ENCODE measurements at places on chromosomes 16 and 17.

GRCh38 chr16:11183951-11184350 lies 72.1 kb downstream of the SOCS1 start:
- no peak for DNase-seq

DNA sequence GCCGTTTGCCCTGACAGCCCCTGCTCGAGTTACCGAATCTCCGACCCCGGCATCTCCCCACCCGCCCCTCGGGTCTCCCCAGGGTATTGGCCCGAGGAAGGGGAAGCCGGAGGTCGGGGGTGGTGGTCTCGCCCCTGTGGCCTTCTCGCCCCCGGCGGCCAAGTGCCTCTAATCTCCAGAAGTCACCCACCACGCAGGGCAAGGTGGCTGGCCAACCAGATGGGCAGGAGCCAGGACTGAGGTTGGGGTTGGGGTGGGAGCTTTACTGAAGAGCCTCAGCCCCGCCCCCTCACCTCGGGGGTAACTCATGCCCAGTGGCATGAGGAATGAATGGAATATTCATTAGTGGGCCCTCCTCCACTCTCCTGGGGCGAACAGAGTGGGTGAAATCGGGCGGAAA lies 637 bp downstream of the DHRS11 start:
- no peak for DNase-seq

DNA sequence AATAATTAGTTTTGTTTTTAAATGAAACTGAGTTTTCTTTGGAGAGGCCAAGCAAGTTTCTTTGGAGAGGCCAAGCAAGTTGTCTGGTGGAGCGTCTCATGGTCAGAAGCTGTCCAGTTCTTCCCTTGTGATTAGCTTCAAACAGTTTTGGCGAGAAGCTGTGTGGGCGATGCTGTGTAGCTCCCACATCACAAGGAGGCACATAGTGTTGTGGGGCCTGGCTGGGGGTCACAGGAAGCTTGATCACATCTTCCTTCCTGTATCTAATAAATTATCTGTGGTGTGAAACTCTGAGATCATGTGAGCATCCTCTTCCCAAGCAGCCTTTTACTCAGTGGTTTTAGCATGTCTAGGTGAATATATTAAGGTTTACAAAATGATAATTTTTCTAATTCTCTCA lies 33.9 kb downstream of the SPECC1 start:
- no peak for DNase-seq

DNA sequence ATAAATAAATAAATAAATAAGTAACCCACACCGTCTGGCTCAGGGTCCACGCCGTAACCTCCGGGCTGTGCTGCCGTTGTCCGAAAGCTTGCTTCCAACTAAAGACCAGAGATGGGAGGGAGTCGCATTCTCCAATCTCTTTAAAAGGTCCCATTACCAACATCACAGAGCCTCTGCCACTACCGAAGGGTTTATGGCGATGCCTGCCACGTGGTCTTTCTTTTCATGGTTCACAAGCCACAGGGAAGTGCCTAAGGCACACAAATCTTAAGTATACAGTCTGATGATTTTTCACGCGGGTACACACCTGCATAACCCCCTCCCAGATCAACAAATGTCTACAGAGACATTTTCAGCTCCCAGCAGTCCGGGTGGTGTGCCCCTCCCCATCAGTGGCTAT lies 1.4 kb downstream of the COTL1 start:
- DNase-seq: peak; percentile 58

DNA sequence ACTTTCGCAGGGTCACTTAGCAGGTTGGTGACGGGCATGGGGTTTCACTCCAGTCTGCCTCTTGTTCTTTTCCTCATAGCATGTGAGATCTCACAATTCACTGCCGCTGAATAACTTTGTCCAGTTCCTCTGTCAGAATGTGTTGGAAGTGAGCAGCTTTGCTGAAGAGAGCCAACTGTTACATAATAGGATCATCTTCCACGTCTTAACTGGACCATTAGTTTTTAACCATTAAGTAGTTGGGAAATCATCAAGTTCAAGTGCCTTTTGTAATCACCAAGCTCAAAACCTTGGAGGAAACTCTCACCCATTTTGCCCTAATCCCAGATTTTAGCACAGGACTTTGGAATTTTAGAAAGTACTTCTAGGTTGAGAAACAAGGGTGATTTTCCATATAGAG lies 290.6 kb downstream of the WWOX start:
- DNase-seq: no peak

- no peak for DNase-seq
These were observed 5.4 kb upstream of the GJD3 start for GRCh38 chr17:40369923-40370322.

DNA sequence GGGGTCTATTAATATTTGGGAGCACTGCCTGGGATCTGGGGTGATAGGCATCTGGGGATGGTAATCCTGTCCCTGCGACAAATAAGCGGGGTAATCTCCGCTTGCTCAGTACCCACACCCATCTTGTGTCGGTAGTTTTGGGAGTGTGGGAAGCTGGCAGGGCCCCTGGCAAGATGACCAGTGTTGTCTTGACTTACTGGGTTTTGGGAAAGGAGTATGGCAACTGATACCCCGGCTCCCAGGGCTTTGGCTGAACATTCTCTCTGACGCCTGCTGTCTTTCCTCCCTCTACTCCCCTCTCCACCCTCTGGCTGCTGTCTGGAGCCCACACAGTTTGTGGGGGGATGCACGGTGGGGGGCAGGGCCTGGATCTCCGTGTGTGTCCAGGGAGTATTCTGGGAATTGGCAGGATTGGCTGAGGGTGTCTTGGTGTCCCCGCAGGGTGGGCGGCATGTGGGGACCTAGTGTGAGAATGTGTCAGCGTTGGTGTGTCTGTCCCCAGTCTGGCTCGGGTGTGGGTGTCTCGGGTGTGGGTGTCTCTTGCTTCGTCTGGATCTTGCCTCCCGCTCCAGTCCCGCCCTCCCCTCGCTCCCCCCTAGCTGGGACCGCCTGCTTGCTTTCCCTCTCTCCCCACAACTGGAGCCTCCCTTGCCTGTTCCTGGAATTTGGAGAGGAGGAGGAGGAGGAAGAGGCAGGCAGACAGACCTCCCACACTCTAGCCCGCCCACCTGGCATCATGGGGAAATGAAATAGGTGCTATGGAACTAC lies 12.0 kb downstream of the RARA start:
- no peak for DNase-seq

- no peak for DNase-seq
These were observed 214.0 kb downstream of the NTN1 start for GRCh38 chr17:9235346-9235745.

- no peak for DNase-seq
These were observed 32.3 kb downstream of the PEMT start for GRCh38 chr17:17559164-17559563.

- no peak for DNase-seq
These were observed 538 bp downstream of the TM4SF5 start for GRCh38 chr17:4772235-4772613.

GRCh38 chr17:34998205-34998604 lies 17.9 kb downstream of the LIG3 start:
- DNase-seq: peak; percentile 86

DNA sequence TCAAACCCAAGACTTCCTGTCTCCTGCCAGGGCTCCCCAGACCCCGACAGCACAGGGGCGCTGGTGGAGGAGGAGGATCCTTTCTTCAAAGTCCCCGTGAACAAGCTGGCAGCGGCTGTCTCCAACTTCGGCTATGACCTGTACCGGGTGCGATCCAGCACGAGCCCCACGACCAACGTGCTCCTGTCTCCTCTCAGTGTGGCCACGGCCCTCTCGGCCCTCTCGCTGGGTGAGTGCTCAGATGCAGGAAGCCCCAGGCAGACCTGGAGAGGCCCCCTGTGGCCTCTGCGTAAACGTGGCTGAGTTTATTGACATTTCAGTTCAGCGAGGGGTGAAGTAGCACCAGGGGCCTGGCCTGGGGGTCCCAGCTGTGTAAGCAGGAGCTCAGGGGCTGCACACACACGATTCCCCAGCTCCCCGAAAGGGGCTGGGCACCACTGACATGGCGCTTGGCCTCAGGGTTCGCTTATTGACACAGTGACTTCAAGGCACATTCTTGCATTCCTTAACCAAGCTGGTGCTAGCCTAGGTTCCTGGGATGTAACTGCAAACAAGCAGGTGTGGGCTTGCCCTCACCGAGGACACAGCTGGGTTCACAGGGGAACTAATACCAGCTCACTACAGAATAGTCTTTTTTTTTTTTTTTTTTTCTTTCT lies 8.1 kb downstream of the SERPINF1 start:
- DNase-seq: peak; percentile 38

- DNase-seq: no peak
These were observed 6.1 kb upstream of the CALB2 start for GRCh38 chr16:71352466-71352865.

- DNase-seq: no peak
These were observed 4.6 kb downstream of the PYCR1 start for GRCh38 chr17:81932333-81932983.

GRCh38 chr17:74566132-74566753 lies 1.1 kb downstream of the CD300H start:
- no peak for DNase-seq

- no peak for DNase-seq
These were observed 7.1 kb downstream of the SRCAP start for GRCh38 chr16:30706046-30706445.

GRCh38 chr16:83995754-83996153 lies 27.7 kb downstream of the NECAB2 start:
- no peak for DNase-seq

DNA sequence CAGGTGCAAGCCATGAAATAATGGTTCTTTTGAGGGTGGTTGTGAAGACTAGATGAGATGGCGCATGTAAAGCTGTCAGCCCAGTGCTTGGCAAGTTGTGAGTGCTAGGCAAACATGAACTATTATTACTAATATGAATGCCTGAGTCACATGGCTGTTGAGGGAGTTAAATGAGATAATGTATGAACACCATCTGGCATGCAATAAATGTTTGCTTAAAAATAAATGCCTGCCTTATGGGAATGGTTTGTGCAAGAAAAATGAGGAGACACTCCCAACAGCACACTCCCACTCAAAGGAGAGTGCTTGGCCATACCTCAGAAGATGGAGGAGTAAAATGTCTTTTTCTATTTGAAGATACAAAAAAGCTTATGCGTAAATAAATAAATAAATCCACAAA lies 3.6 kb downstream of the MAPK3 start:
- no peak for DNase-seq

DNA sequence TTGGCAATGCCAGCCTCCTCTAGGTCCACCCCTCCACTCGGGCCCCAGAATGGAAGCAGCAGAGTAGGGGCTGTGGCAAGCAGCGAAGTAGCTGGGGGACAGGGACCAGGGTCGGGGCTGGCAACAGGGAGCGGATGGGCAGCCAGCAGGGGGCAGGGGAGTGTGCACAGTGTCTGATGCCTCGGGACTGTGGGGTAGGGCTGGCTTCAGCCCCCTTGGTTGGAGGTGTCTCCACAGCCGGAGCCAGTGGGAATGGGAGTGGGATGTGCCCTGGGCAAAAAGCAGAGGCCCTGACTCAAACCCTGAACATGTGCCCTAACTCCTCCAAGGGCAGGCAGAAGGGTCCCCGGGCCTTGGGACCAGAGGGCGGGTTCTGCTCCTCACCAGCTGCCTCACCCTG lies 18.5 kb upstream of the ARHGAP27 start:
- no peak for DNase-seq

GRCh38 chr16:21190599-21190998 lies 20.8 kb downstream of the ZP2 start:
- no peak for DNase-seq

- no peak for DNase-seq
These were observed 2.2 kb downstream of the RASD1 start for GRCh38 chr17:17493986-17494466.

GRCh38 chr17:6514371-6514770 lies 42.0 kb downstream of the PITPNM3 start:
- DNase-seq: no peak

DNA sequence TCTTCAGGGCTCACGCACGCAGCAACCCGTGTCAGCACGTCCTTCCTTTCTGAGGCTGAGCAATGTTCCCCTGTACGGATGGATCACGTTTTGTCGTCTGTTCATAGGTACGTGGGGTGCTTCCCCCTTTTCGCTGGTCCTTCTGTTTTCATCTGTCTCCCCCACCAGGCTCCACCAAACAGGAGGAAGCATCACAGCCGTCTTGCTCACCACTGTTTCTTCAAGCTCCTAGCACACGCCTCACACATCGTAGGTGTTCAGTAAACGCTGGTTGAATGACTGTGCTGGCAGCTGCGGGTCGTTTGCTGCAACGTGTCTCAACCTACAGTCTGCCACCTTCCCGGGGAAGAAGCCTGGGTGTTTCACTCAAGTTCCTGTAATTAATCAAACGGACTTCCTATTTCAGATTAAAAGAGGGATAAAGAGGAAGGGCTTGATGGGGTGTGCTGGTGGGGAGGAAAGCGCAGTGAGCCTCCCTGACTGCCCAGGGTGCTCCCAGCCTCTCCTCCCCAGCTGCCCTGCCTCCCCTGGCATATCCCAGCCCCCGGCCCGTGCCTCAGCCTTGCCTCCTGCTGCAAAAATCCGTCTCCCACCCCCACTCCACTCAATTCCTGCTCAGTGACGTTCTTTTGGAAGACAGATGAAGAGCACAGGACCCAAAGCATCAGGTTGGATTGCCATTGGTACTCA lies 76.7 kb upstream of the DOC2B start:
- DNase-seq: no peak

DNA sequence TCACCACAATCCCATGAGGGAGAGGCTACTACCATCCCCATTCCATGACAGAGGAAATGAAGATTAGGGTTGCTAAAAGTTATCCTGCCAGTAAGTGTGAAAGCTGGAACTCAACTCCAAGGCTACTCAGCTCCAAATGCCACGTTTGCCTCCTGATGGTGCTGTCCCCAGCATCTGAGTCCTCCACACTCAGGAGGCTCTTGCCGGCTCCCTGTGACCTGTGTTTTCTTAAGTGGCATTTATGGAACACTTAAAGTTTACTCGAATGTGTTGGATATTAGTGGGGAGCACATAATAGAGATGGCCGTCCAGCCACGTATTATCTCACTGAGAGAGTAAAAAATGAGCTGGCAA lies 267.9 kb downstream of the CBLN1 start:
- no peak for DNase-seq

DNA sequence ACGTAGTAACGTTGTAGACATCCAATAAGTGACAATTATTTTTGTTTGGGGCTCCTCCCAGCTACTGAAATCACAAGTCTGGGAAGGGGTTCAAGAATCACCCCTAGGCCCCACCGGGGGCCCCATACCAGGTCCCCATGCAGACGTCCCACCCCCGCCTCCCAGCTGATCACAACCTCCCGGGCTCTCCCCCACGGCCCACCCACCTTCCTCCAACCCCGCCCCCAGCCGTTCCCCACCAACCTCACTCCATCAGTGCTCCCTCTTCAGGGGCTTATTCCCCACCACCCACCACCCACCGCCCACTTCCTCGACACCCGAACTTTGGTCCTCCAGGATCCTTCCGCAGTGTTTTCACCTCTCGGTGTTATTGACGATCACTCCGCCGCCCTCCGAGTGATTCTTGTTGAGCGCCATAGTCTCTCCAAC lies 240 bp downstream of the WBP2 start:
- DNase-seq: peak; percentile 58

- DNase-seq: no peak
These were observed 858.2 kb upstream of the SOX9 start for GRCh38 chr17:71262586-71262985.

Data from germinal center (tissue), 1 donor.